NCI-H1417 treated with DMSO at 0.1 percent for 48 hours (cell line): ENCODE measurements at places on chromosomes 1 and 21.

GRCh38 chr1:221174330-221174993 is 295.2 kb downstream of the HLX start:
- DNase-seq: no peak

DNA sequence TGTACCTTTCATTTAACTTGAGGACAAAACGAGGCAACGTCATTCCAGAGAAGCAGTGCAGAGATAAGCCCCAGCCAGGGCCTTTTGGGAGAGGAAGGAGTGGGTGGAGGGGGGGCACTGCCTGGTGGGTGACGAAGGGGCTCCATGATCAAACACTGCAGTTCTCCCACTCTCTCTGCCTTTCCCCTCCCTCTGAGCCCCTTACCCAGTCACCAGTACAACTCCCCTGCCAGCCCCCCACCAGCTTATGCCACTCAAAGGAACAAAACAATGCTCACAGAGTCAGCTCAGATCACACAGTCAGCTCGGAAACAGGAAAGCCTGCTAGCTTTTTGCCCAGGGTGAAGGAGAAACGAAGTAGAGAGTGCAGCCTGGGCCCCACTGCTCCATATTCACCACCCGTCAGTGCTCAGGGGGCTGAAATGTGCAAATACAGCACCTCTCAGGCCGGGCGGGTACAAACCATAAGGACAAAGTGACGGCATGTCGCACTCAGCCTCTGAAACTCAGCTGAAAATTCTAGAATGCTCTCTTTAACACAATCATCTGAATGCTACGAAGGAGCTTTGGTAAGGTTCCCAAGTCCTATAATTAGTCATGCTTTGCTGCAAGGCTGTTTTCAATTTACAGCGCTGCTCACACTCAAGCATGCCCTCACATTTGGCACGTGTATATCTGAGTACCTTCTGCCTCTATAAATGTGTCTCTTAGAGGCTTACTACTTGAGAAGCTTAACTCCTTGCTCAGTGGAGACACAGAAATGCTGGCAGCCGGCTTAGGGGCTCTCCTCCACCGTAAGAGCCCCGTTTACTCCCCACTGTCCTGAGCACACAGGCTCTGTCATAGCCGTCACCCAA is 65.8 kb upstream of the RAB4A start:
- DNase-seq: no peak

- no peak for DNase-seq
These were observed 39.3 kb downstream of the TP73 start for GRCh38 chr1:3691421-3692204.

DNA sequence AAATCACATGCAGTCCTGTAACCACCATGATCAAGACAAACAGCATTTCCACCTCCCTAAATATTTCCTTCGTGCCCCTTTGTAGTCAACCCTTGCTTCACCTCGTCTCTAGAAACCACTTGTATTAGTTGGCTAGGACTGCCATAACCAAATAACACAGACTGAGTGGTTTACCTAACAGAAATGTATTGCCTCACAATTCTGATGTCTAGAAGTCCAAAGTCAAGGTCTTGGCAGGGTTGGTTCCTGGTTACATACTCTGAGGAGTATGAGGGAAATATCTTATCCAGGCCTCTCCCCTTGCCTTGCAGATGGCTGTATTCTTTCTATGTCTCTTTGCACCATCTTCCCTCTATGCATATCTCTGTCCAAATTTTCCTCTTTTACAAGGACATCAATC is 23.3 kb upstream of the FRRS1 start:
- no peak for DNase-seq

GRCh38 chr1:12052008-12052573 is 11.0 kb upstream of the TNFRSF8 start:
- DNase-seq: no peak

DNA sequence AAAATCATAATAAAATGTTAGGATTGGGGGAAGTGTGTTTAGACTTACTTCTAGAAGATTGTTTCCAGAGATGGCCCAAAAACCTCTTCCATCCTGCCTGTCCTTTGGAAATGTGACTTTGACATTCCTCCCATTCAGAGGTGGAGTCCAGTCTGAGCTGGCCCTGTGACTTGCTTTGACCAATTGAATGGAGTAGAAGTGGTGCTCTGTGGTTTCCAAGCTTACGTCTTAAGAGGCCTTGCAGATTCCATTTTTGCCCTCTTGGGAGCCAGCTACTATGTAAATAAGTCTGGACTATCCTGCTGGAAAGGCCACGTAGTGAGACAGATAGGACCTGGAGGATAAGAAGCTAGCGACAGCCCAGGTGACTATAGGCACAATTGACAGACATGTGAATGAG is 1.3 kb upstream of the NT5C1A start:
- no peak for DNase-seq

- no peak for DNase-seq
These were observed 13.0 kb downstream of the RCC1 start for GRCh38 chr1:28518745-28519341.

DNA sequence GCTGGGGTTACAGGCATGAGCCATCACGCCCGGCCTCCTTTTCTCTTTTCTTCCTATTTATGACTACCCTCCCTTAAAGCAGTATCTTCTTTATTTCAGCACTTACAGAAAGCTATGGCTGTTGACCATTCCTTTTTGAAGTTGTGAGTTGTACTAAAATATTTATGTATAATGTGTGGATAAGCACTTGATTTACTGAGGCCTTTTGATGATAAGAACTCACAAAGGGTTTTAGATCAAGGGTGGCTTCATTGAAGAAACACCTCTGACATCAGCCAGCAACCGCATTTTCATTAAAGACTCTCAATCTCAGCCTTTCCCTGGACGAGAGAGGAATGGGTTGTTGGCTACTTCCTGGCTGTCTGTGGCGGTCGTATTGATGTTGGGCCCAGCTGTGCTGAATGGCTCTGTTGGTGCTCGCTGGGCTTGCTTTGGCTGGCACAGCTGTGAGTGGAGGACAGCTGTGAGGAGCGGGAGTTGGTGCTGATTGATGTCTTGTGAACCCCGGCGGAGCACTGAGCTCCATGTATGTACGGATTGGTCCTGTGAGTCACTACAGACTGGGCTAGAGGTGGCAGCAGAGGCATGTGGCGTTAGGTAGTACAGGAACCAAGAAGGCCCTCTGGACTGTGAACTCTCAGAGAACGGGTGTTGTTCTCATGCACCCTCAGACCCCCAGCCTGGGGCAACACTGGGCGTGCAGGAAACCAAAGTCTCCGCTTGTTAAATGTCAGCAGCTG is 208.8 kb downstream of the KIF26B start:
- DNase-seq: no peak

DNA sequence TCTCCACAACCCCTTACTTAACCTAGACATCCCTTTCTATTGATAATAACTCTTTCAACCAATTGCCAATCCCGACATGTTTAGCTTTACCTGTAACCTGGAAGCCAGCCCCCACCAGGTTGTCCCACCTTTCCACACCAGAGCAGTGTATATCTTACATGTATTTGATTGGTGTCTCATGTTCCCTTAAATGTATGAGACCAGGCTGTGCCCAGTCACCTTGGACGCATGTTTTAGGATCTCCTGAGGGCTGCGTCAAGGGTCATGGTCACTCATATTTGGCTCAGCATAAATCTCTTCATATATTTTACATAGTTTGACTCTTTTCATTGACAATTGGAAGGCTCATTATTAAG is 5.3 kb upstream of the SLC19A1 start:
- DNase-seq: no peak

- DNase-seq: no peak
These were observed 103.2 kb upstream of the SLC44A3 start for GRCh38 chr1:94716965-94717364.

GRCh38 chr1:36203554-36204346 is 20.5 kb upstream of the THRAP3 start:
- DNase-seq: no peak

DNA sequence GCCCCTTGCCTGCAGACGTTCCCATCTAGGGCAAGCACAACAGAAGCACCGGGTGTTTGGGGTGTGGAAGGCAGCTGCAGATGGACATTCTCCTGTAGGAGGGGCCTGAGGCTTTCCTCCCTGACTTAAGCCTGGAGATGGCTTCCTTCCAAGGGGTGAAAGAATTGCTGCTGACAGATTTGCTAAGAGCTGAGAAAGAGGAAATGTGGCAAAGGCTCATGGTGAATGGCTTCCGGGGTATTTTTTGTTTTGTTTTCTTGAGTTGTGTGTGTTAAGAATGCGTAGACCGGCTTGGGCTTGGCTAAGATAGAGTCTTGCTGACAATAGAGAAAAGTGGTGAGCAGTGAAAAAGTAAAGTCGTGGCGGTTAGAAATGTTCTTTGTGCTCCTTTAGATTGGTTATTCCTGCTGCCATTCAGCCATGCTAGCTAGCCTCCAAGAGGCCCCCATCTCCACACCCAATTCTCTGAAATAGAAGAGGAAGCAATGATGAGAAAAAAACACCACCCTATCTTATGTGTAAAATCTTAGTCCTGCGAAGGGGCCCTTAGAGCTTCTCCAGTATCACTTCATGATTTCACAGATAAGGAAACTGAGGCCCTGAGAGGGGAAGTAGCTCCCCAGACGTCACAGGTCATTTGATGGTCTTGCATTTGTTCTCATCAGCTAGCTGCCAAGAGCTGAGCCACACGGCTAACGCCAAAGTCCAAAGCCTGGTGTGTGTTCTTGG is 36.9 kb downstream of the EIF2D start:
- no peak for DNase-seq

DNA sequence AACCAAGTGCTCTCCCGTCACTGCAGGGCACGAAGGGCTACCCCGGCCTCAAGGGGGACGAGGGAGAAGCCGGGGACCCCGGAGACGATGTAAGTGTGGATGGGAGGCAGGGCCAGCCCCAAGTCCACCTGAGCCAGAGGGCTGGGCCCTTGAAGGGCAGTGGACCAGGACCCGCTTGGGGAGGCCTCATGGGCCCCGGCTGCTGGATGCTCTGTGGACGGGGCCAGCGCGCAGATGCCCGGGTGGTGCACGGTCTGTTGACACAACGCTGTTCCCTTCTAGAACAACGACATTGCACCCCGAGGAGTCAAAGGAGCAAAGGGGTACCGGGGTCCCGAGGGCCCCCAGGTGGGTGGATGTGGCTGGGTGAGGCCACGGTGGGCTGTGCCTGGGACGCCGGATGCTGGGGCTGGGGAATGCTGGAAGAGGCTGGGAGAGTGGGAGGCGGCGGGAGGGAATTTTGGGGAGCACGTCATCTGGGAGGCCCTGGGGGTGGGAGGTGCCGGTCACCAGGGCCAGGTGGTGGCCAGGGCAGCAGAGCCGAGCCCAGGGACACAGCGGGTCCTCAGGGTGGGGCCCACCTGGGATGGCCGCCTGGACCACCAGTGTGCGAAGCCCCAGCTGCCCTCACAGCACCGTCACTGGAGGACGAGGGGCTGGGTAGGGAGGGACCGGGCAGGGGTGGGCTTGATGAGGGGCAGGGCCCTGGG is 17.5 kb downstream of the COL6A1 start:
- no peak for DNase-seq

- DNase-seq: no peak
These were observed 40.6 kb upstream of the GREM2 start for GRCh38 chr1:240652549-240652948.

- no peak for DNase-seq
These were observed at the start of gene SAMD11 for GRCh38 chr1:923131-923990. SAMD11 (plus strand) TSS chr1:923923; CDS start chr1:924432, 509 bp downstream.
